ENCODE measurements at places on chromosomes 13 and 19. TPM values are rescaled to one million over a fixed set of nuclear protein-coding genes. Genes with fewer than 3 reads are reported as not detected.

DNA sequence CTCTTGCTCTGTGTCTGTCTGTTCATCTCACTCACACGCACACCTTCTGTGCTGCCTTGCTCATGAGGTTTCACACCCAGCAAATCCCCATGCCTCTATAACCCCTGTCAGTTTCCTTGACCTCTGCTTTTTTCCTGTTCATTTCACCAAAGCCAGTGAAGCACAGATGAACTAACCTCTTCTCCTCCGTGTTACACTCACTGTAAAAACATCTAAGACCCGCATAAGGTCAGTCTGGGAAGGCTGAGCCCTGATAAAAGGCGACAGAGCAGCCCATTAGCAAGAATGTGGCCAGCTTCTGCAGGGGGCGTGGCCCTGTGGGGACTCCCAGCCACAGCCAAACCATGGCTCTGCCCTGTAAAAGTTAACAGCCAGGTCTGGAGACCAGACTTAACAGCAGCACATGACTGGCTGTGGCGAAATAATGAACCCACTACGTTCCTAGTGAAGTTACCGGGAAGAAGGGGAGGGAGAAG, 42.8 kb upstream of the NPAS1 start:
- no peak for DNase-seq

- peak; percentile 85 for DNase-seq
These were observed 534 bp downstream of the STK24 start for GRCh38 chr13:98576200-98576945.

- DNase-seq = no peak
These were observed 281.4 kb downstream of the ABCC4 start for GRCh38 chr13:95019886-95020285.

DNA sequence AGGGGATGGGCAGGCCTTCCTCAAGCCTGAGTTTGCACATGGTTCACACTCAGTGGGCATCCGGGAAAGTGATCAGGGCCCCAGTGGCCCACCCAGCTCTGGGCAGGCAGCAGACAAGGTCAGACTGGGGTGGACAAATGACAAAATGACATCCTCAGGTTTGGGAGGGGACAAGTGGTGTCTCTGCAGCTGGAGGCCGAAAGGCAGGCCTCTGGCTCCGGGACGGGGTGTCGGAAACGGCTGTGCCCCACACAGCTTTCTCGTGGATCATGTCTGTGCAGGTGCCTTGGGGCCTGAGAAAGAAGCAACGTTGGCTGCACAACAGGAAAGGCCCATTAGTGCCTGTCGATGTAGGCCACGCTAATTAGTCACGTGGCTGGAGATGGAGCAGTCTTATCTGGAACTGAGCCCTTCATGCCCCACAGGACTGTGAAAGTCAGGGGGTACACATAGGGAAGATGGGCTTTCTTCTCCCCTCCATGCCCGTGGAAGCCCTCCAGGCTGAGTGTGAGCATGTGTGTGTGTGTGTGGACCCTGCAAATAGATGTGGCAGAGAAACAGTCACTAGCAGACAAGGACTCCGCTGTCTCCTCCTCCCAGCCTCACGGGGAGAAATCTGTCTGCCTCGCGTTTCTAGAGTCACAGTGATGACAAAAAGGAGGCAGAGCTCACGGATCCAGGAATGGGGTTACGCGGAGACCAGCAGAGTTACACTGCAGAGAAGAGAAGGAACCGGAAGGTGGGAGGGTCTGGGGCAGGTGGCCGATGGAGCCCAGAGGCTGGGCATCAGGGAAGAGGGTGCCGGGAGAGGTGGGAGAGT, 44.2 kb downstream of the CHST8 start:
- DNase-seq = peak; percentile 59

DNA sequence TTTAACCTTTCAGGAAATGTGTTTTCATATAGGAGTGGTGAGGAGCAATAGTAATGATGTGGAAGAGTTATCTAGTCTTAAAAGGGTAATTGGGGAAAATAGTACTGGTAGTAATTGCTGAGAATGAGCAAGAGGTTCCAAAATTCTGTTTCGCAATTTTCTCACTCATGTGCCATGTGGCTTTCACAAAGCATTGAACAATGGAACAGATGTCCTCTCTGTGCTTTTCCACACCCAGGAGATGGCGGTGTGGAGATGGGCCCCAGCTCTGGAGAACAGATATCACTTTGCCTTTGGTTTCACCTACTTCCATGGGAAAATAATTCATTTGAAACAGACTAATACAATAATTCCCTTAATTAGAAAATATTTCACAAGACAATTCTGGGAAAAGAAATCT, 170.0 kb upstream of the SLC10A2 start:
- no peak for DNase-seq

- DNase-seq = no peak
These were observed 14.4 kb downstream of the ATP4B start for GRCh38 chr13:113643593-113643992.

GRCh38 chr13:78762825-78763224, 103.9 kb upstream of the OBI1 start:
- no peak for DNase-seq

GRCh38 chr19:11295665-11296245, at the start of gene TSPAN16:
Gene TSPAN16, plus strand, starts transcription at chr19:11296160. Its CDS starts 138 bp downstream, at chr19:11296298.
- no peak for DNase-seq

DNA sequence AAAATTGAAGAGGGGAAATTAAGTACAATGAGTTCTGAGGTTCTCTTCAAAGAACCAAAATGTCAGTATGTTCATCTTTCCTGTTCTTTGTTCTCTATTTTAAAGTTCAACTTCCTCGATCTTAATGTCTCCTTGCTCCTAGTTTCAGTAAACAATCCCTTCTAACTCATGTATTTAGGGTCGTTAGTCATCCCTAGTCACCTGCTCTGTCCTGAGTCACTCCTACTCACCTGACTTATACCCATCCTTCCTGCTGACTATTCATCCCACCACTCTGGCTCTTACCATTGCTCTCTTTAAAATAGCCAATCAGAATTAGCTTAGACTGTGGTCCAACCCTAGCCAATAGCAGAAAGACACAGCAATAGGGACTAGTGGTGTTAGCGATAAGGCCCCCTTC, 24.3 kb downstream of the ZNF90 start:
- DNase-seq = no peak

DNA sequence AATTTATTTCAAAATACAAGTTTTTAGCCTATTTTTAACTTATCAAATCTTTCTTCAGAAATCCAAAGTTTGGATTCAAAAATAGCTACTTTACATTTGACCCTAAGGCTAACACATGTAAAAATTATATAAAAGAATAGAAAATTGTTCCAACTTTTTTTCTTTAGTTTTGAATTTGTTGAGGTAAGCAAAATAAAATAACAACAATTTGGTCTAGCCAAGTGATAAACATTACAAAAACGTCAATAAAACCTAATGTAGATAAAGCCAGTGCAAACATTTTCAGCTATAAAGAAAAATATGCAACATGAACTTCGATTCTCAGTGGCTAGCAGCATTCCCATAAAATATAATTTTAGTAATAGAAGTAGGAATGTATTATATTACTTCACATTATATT, 400.3 kb downstream of the PCDH9 start:
- DNase-seq = no peak

GRCh38 chr19:45958769-45959516, 14.7 kb downstream of the NOVA2 start:
- DNase-seq = no peak

- no peak for DNase-seq
These were observed 8.3 kb downstream of the COPE start for GRCh38 chr19:18910801-18911436.

DNA sequence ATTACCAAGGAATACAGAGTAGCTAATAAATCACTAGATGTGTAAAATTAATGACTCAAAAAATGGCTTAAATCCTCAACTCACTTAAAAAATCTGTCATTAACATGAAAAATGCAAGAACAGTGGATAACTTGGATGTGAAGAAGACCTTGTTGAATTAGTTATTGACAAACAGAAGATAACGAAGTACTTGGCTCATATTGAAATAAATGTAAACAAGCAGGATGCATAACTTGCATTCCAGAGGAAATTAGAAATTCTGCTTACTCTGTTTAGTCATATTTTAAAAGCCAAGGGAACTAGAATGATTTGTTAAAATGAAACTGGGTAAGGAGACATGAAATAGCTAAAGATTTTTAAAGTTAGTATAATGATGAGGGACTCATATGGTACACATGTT, 1812.2 kb downstream of the PCDH9 start:
- no peak for DNase-seq

Gene MZT1
- total RNA-seq = 5.8 TPM

Gene CGB2
- total RNA-seq = not detected

Gene LILRB1
- 8.2 TPM for total RNA-seq

Gene SCAMP4
- total RNA-seq = 35.6 TPM
